Astrocyte (in vitro differentiated cells and primary cell): ENCODE measurements at places on chromosomes 2 and 18. TPM values are rescaled to one million over a fixed set of nuclear protein-coding genes. Genes with fewer than 3 reads are reported as not detected.

CYP27A1 gene
- total RNA-seq, result 3.9 and 4.3 TPM in 2 replicates

IL18R1 gene
- 2.4 and 4.4 TPM in 2 replicates for total RNA-seq

QPCT gene
- 23.1 and 25.2 TPM in 2 replicates for total RNA-seq

CRYBA2 gene
- total RNA-seq, result not detected in 2 replicates

C2orf80 gene
- total RNA-seq, result not detected in 2 replicates

PLEKHH2 gene
- 0.84 and 1.1 TPM in 2 replicates for total RNA-seq

POTEJ gene
- total RNA-seq, result not detected in 2 replicates

CASP8 gene
- total RNA-seq, result 14.4 and 16.4 TPM in 2 replicates

MAL gene
- 0.41 TPM in 1 of 2 replicates, not detected in the other for total RNA-seq

GRCh38 chr2:128319631-128320191, 1.0 kb upstream of the HS6ST1 start:
- DNase-seq, result no peak

- DNase-seq, result peak; percentile 28
These were observed 16.0 kb downstream of the HIBCH start for GRCh38 chr2:190303647-190304046.

DNA sequence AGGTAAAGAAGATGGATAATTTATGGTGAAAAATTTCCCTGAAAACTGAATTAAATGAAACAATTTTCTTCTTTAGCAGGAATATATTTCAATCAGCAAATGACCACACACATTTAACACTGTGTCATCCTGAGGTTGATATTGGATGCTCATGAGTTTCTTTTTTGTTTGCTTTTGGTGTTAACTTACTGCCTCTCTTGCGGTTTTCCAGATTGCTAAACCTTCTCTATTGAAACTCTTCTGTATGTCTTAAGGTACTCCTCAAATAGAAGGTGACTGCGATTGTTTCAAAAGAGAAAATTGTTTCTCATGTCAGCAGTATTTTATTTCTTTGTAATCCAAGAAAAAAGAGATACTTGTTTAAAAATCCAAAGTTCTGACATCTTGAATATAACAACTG, 99.1 kb downstream of the LRRTM1 start:
- DNase-seq, result no peak

- peak; percentile 52 for DNase-seq
These were observed 5.2 kb upstream of the DNAJB2 start for GRCh38 chr2:219273937-219274336.

DNA sequence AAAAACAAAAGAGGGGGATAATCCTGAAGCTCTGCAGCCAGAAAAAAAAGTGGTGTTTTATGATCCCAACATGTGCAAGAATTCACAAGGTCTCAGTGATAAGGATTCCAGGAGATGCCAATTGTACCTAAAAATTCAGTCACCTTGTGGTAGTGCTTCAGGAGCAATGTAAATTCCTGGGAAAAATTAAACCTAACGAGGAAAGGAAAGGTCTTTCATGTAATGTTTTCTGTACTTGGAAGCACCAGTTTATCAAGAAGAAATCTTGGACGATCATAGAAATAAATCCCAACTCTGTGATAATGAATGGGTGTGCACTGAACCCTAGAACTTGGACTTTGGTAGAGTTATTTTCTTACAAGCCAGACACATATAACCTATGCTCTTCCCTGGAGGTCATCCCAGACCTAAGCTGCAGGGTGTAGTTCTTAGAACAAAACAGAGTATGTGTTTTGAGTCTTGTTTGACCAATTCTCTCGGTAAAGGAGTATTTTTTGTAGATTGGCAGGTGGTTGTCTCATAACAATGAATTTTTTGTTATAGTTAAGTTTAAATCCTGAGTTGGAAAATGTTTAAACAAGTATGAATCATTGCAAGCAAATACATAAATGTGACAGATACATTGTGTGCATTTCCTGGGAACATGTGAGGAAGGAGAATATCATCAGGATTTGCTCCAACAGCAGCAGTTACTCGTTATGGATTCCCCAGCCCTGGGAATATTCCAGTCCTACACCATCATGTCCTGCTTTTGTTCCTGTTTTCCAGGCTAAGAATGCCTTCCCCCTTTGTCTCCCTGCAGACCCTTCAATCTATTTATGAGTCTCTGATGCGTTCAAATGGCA, 224.6 kb downstream of the NAPG start:
- DNase-seq, result no peak

DNA sequence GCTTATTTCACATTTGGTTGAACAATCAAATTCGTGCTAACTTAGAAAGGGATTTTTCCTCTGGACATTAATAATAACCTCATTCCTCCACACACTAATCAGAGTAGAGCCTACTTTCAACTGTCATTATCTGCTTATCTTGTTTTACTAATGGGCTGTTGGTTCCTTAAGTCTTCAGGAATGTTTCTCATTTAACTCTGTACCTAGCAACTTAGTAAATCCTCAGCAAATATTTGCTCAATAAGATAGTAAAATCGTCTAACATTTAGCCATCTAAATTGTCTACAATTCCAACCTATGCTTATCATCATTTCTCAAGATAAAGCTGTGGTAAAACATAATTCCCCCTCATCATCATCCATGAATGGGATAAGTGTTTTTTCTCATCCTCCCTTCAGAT, 98.1 kb downstream of the CDH2 start:
- DNase-seq, result peak; percentile 84

DNA sequence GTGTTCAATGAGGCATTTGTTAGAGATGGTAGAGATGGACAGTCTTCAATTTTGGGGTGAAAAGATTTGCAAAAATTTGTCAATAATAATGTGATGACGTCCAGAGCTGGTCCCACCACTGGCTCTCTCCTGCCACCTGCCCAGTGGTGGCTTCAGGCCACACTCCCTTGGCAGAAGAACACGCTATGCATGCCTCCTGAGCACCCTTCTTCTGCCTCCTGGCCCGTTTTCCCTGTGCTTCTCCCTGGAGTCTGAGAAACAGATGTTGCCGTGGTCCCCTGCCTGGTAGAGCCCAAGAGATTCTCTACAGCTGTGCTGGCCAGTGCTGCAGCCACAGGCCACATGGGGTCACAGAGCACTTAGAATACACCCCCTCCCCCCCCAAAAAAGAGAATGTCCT, 33.6 kb downstream of the INPP5D start:
- DNase-seq, result no peak

- DNase-seq, result no peak
These were observed 61.4 kb upstream of the TFCP2L1 start for GRCh38 chr2:121346407-121346806.

GRCh38 chr2:185472574-185472973, 266.0 kb upstream of the FSIP2 start:
- DNase-seq, result no peak

DNA sequence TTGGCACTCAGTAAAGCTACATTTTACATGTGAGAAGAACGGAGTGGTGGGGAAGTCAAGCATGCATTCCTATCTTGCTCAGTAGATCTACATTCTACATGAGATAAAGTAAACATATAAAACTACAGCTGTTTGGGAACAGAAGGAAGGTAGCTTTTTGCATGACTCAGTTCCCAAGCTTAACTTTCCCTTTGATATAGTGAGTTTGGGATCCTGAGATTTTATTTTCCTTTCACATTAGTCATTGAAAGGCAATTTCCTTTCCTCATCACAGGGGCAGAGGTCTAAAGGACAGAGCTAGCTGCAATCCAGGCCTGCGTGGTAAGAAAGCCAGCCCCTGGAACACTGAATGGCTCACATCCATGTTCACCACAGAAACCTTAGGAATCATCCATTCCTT, 257.2 kb downstream of the SRBD1 start:
- peak; percentile 98 for DNase-seq

- no peak for DNase-seq
These were observed 44.1 kb downstream of the EFR3B start for GRCh38 chr2:25085761-25086560.

DNA sequence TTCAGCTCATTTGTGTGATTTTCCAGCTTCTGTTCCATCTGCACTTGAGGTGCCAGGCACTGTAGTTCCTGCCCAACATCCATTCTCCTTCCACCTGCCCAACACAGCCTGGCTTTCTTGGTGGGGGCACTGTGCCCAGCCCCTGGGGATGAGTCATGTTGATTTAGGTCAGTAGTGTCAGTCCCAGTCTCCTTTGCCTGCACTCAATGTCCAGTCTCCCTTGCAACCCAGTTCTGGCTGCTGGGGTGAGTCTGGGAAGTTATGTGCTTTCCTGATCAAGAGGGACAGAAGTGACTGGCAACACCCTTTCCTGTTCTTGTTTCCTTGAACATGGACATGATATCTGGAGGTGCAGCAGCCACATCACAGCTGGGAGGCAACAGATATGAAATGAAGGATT, 1.5 kb upstream of the ASB18 start:
- DNase-seq, result no peak

- DNase-seq, result no peak
These were observed 12.1 kb downstream of the CCT4 start for GRCh38 chr2:61876400-61876799.

- no peak for DNase-seq
These were observed 11.0 kb downstream of the SIGLEC15 start for GRCh38 chr18:45836242-45837205.

GRCh38 chr18:2704541-2704940, 49.0 kb downstream of the SMCHD1 start:
- no peak for DNase-seq

- DNase-seq, result no peak
These were observed 677.1 kb downstream of the ZEB2 start for GRCh38 chr2:143842836-143843235.
